ENCODE measurements at places on chromosomes 3 and 15.
A peak's percentile ranks its signal among the peaks of the same experiment; 100 is the strongest.

GRCh38 chr3:123843668-123844067 lies 40.5 kb downstream of the MYLK start:
- no peak for DNase-seq

DNA sequence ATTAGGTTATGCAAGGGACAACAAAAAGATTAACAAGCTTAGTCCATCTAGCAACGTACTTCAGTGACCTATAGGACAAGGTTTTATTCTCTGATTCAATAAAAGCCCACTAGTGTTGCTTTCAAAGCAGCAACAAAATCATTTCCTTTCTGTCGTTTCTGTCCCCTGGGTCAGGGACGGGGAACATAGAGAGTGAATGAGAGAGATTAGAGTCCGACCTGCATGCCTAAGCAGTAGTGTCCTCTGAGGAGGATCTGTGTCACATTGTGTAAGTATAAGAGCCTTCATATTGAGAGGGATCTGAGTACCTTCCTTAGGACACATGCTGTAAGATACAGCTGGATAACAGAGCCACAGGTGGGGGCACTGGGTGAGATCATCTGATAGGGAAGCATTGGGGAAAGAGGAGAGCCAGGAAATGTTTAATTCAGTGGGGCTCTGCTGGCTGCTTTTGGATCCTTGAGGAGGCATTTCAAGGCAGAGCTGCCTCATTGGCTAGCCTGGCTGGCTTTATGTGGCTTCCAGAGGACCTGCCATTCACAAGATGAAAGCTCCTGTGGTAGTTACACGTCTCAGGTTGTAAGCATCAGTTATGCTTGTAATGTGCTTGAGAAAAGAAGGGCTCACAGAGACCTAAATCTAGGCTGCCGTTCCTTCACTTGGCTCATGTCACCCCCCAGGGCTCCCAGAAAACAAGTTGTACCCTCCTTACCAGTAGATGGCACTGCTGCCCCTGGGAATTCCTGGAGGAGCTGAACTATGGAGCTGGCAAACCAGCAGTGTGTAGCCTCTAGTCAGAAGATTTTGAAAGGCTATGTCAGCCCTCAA lies 2.7 kb downstream of the TMEM108 start:
- DNase-seq = peak; percentile 94

- DNase-seq = no peak
Observed at GRCh38 chr15:92071045-92071634, 217.6 kb downstream of the SLCO3A1 start.

GRCh38 chr3:155520463-155520862 lies 224.4 kb downstream of the PLCH1 start:
- no peak for DNase-seq

GRCh38 chr3:177906126-177906511 lies 630.1 kb upstream of the KCNMB2 start:
- no peak for DNase-seq

DNA sequence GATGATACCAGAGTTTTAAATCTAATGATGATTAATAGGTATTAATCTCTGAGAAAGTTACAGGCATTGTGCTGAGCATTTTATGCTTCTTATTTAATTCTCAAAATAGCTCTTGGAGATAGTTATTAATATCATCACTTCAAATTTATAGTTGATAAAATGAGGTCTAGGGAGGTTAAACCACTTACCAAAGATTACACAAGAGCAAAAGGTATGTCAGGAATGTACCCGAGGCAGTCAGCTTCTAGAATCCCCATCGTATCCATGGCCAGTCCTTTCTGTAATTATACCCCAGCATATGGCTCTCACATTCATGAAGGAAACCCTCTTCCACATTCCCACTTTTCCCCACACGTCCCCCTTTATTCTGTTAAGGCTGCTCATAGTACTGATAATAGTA lies 421.3 kb downstream of the PYDC2 start:
- no peak for DNase-seq

- no peak for DNase-seq
Observed at GRCh38 chr3:186534113-186534669, 10.0 kb downstream of the CRYGS start.

DNA sequence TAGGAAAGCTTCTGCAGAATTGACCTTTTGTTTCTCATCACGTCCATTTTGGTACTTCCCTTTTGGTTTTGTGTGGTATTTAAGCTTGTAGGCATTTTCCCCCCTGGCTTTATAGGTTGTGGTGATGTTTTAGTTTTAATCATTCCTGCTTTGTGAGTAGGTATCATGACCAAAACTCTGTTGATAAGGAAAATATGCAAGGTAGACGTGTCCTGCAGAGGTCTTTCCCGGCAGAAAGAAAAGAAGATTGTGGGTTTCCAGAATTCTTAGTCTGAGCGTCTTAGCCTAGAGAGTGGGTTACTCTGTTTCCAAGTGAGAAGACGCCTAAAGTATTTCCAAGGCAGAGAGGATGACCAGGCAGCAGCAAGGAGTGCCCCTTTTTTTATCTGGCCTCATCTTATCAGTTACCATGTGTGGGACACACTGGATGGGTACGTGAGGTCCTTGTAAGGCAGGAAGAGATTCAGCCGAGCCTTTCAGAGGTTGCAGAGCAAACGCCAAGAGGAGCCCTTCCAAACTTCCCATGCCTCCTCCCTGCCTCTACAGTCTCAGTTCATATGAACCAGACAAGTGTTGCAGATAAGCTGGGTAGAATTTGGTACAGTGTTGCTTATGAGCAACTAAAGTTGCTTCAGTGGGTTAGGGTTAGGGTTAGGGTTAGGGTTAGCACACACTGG lies 58.8 kb downstream of the ARNT2 start:
- no peak for DNase-seq

- no peak for DNase-seq
Observed at GRCh38 chr15:83673385-83673784, 19.5 kb downstream of the ADAMTSL3 start.

DNA sequence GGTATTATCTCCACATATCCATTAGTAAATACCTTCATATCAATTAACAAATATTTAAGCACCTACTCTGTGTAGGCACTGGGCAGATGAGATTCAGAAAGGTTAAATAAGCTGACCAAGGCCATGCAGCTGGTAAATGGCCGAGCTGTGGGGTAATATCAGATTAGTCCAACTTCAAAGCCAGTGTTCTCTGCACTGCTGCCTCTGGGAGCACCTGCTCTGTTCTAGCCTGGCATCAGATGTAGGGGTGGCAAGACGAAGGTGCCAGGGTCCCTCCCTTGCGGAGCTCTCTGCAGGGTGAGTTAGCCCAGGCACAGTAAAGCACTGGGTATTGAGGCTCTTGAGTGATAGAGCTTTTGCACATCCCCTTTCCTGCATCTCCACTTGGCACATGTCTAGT lies 5.5 kb downstream of the TATDN2 start:
- no peak for DNase-seq

DNA sequence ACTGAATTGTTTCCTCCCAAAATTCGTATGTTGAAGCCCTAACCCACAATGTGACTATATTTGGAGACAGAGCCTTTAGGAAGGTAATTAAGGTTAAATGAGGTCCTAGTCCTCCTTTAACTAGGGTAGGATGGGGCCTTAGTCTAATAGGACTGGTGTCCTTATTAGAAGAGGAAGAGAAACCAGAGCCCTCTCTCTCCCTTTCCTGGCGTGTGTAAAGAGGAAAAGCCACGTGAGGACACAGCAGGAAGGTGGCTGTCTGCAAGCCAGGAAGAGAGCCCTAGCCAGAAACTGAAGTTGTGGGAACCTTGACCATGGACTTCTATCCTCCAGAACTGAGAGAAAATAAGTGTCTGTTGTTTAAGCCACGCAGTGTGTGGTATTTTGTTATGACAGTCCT lies 94.3 kb downstream of the OXNAD1 start:
- no peak for DNase-seq

- no peak for DNase-seq
Observed at GRCh38 chr3:53032609-53033008, 13.3 kb downstream of the SFMBT1 start.

DNA sequence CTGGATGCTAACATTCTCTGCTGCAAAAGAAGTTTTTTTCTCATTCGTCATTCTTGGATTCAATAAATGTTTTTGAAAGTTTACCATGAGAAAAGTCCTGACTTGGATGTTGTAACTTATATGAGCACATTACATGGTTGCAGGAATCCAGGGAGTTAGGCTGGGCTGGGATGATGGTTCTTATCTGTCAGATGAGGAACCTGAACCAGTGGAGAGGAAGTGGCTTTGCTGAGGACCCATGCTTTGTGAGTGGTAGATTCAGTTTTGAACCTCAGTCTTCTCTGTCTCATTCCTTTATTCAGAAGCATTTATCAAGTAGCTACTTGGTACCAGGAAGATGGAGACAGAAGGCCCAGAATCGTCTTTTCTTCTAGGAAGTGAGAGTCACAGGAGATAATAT lies 3.7 kb upstream of the GASK1A start:
- no peak for DNase-seq

DNA sequence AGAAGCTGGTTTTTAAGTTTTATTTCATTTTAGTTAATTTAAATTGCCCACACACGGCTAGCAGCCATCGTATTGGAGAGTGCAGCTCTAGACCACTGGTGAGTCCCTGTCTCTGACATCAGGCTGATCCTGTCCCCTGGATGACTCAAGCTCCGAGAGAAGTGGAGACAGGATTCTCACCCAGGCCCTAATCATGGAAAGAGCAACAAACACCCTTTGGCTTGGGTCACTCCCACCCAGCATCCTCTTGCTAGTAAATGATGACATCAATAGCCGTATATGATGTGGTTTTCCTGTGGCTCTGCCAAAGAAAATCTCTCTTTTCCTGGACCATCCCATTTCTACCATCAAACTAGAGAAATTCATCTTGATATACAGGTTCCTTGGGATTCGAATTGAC lies 182.2 kb downstream of the NTRK3 start:
- DNase-seq = no peak

GRCh38 chr15:74193299-74193718 lies 9.3 kb downstream of the STRA6 start:
- DNase-seq = no peak

GRCh38 chr15:66287461-66288057 lies 5.8 kb upstream of the DIS3L start:
- DNase-seq = peak; percentile 22

DNA sequence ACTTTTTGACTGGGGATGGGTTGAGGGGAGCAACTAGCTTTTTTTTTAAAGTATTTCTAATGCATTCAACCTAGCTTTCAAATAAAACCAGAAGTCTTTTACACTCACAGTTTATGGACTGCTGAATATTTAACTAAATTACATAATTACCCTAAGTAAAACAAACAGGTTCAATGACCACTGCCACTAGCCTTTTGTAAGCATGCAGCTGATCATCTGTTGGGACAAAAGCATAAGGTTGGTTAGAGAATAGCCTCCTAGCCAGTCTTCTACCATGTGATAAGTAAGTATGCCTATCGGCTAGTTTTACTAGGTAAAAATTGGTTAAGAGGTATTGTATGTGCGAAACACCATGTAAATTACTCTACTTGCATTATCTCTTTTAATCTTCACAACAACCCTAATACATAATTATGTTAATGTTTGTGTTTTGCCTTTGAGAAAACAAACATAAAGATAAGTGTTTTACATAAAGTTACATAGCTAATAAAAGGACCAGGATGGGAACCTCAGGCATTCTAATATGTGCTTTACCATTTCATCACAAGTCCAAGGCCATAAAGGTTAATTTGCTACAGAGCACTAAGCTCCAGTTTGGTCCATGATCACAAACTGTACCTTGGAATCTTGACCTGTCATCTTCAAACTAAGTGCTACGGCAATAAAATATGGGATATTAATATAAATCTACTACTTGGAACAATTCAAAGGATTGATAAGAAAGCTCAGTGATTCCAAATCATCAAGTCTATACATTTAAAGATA lies 13.2 kb downstream of the PFN2 start:
- no peak for DNase-seq

DNA sequence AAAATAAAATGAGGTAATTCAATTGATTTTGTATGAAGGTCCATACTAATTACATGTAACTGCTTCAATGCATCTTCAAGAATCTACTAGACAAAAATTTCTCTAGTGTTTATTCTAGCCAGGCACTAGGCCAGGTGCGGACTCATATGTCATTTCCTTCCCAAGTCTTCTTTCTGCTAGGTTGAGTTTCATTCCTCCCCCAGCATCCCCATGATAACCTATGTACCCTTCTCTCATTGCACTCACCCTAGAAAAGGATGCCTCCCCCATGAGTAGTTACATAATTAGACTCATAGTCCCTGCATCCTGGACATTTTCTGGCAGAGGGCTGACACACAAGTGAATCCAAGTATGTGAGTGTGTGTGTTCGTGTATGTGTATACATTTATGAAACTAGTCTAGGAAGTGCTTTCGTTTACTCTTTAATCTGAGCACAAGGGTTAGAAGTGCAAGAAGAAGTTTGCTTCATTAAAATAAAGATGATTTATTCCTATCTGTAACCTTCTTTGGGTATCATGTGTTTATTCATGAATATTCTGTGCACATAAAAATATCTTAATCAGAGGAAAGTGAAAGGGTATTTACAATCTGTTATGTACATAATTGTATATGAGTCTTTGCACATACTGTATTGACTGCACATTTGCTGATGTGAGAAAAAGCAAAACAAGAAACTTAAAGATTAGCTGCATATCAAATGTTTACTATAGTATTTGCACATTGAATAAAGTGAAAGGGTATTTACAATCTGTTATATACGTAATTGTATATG lies 585.6 kb upstream of the ZNF717 start:
- DNase-seq = no peak

GRCh38 chr15:71545223-71545760 lies 265.1 kb upstream of the NR2E3 start:
- DNase-seq = no peak

- DNase-seq = no peak
Observed at GRCh38 chr15:80325206-80325605, 73.2 kb upstream of the CTXND1 start.

DNA sequence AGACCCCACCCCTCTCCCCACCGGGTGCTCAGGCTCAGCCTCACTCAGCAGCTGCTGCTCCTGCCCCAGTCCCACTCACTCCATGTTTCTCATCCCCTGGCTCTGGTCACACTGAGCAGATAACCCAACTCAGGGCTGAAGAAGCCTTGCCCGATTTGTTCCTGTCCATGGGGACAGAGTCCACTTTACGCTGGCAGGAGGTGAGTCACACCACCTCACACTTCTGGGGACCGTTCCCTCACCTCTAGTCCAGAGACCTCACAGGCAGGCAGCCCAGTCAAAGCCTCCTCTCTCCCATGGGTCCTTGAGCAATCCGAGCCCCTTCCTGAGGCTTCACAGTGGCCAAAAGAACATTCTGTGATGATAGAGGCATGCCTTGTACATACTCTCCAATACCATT lies 1.4 kb downstream of the CIDEC start:
- DNase-seq = no peak

- no peak for DNase-seq
Observed at GRCh38 chr15:80838666-80839065, 59.5 kb downstream of the CEMIP start.
